ENCODE measurements at places on chromosomes 6 and 20.

GRCh38 chr20:47956268-47956995 lies 171.2 kb upstream of the SULF2 start:
- no peak for DNase-seq

DNA sequence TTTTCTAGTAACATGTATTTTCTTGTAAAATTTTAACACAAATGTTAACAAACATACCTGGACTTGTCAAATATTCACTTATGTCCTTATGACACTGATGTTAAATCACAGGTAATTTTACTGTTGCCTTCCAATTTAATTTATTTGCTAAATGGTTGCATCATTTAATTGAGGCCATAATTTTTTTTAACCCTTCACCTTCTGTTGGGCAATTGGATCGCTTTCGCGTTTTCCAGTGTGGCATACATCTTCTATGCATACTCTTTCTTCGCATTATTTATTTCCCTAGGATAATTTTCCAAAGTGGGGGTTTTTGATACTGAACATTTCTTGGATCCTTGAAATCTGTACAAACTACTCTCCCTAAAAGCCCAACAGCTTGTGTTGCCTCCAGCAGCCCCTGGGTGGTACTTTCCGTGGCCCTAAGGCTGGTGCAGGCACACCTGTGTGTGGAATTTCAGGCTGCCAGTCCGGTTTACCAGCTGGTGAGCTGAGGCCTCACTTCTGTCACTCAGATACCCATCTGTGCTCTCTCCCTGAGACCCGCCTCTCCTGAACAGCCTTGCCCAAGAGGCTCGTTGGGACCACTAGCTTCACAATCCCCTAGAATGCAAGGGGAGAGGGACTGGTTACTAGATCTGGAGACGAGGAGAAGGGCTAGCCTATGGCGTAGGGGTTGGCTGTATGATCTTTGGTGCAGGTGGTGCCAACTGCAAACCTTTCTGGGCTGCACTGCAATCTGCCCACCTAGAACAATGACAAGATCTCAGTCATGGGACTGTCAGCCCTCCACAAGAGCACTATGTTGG lies 11.2 kb upstream of the C20orf144 start:
- no peak for DNase-seq

- no peak for DNase-seq
These were observed 25.7 kb downstream of the NTSR1 start for GRCh38 chr20:62734326-62734725.

GRCh38 chr6:163954088-163954775 lies 539.7 kb downstream of the QKI start:
- no peak for DNase-seq

DNA sequence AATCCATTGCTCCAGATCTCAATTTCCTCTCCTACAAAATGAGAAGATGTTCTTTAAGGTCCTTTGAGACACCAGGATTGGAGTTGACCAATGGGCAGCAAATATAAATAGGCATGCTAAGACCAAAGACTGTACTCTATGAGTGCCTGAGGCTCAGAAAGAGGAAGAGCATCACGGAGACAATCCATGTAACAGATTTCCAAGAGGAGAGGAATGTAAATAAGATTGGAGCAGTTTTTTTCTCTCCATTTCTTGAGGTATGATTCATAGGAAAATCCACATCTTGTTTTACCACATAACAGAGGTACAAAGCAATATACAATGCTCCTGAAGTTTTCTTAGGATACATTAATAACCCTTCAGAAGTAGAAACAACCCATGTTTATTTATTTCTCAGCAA lies 109.8 kb downstream of the UBE3D start:
- DNase-seq, result no peak

DNA sequence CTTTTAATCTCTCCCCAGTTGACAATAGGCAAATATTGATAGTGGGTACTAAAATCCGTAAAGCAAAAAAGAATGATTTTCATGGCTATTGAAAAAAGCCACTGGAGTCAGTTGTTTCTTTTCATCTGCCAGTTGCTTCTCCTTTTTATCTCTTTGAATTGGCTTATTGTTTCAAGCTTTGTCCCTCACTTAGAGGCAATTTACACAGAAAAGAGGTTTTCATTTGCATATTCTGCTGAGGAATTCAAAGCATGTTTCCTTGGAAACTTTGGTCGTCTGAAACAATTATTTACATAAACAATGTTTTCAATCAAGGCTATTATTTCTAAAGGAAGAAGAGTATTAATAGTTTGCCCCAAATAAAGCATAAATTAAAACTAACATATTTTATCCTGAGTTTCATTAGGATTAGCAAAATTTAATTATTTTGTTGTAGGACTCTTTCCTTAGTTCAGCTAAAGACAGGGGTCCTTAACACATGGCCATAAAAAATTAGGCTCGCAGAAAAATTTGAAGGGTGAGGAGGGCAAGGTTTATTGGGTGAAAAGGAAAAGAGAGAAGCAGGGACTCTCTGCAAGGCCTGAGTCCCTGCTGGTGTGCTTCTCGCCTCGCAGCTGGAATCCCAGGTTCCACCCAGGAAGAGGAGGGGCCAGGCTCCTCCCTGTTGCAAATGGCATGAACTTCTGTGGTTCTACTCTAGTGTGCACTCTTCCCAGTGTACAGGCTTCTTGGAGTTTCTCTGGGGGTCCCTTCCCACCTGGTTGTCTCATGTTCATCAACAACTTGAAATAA lies 138.8 kb upstream of the LAMA2 start:
- DNase-seq, result no peak

DNA sequence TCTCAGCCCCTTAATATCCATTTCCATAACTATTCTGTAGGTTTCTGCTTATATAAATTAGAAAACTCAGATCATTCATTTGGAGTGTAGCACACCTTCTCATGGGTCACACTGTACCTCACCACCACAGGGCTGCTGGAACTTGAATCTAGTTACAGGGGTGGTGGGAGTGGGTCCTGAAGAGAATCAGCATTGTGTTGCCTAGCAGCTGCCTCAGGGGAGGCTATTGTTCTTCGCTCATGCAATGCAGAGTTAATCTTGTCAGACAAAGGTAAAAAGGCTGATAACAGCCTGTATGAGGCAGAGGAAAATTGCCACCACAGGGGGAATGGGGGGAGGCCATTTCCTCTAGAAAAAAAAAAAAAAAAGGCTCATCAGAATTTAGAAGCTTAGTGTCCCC lies 496.0 kb upstream of the ADGRB3 start:
- DNase-seq, result no peak

DNA sequence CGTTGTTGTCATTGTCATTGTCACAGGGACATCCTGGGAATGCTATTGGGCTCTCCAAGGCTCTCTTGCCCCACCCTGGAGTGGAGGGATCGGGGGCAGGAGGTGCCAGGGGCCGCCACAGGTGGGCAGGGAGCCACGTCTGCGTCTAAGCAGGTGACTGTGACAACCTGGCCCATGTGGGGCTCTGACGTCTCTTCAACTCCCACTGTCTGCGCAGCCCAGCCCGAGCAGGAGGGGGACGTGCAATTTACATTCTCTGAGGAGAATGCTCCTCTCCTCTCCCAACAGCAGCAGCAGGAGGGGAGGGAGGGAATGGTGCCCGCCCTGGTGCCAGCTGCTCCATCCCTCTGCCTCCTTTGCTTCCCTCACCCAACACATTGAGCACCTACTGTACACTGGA lies 50.1 kb downstream of the GRM4 start:
- DNase-seq, result no peak

- no peak for DNase-seq
These were observed 202.8 kb downstream of the DLL1 start for GRCh38 chr6:170087941-170088581.

DNA sequence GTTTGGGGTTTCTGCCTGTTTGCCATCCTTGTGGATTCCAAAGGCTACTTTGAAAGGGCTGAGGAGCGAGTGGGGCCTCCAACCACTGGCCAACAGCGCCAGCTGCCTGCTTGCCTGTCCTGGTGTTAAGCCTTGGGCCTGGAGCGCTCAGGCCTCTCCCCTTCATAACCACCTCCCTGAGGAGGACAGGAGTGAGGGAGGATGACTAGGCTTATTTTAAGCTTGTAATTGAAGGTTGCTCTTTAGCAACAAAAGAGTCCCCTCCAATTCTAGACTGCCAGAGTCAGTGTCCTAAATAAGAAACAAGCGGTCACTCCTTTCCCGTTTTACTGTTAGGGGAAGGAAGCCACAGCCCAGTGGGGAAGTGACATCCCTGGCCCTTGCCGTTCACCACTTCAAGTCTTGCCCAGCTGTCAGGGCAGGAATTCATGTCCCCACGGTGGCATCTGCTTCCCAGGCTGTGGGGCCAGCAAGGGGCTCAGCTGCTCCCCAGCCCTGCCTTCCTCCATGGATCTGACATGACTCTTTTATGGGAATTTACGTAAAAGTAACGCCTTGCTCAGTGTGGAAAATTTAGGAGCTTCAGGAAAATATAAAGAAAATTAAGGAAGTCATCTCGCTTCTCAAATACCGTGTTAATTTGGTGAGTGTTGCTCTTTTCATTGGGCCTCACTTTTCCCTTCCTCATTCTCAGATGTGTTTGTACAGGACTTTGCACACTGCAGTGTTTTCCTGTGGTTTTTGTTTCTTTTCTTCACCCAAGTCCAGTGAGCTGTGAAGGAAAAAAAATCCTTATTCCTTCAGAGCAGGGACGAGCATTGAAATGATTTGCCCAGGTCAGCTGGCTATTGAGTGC lies 57.8 kb downstream of the SSR1 start:
- no peak for DNase-seq

GRCh38 chr20:13654463-13655023 lies 15.8 kb upstream of the TASP1 start:
- no peak for DNase-seq

- DNase-seq, result no peak
These were observed 49.4 kb upstream of the CD83 start for GRCh38 chr6:14068133-14068532.

DNA sequence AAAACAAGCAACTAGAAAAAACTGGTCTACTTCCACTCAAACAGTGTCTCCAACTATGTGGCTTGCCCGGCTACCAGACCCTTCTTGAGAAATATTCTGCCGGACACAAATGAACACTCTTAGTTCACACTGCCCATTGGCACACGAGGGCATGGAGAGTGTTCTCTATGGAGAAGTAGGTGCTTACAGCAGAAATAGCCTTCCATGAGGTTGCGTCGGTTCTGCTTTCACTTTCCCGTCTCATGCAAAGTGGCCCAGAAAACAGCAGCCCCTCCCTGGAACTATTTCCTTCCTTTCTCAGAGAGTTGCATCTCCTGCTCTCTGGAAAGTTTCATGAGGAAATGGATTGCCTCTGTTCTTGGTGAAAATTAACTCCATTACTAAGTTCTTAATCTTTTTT lies 9.5 kb upstream of the HLA-DOA start:
- DNase-seq, result no peak

DNA sequence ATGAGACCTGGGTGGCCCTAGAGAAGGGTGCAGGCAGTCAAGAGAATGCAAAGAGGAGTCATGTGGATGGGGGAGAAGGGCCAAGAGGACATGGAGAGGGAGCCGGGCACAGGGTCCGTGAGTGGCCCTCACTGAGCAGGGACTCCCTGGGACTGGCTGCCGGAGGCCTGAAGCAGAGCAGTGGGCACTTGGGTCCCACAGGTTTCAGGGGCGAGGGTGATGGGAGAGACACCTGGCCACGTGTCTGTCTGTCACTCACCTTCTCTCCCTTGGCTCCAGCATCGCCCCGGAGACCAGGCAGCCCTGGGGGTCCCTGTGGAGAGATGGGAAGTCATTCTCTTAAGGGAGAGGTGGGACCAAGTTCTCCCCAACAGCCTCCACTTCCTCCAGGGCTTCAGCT lies 25.5 kb downstream of the COL11A2 start:
- DNase-seq, result no peak

- DNase-seq, result no peak
These were observed 55.8 kb downstream of the CEP43 start for GRCh38 chr6:167054987-167055386.

DNA sequence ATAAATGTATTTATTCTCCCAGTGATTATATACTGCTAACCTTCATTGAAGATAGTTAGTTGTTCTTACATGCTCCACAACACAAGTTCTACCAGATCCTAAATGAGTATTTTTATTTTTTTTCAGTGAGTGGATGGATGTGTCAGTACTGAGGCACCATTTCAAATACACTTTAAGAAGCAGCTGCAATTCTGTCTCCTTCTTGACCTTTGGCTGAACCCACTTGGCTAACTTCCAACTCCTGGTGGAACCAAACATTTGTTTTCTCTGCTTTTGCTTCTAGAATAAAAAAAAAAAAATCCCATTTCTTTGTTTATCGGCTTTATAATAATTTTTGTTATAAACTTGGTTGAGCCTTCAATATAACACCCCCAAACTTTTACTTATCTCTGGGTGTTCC lies 458.3 kb upstream of the MAP3K7 start:
- DNase-seq, result peak; percentile 33

GRCh38 chr6:81894306-81894705 lies 141.8 kb upstream of the TENT5A start:
- DNase-seq, result no peak

GRCh38 chr20:43691928-43692524 lies 25.1 kb downstream of the MYBL2 start:
- no peak for DNase-seq

GRCh38 chr6:136501514-136501913 lies 48.7 kb downstream of the MAP7 start:
- no peak for DNase-seq

DNA sequence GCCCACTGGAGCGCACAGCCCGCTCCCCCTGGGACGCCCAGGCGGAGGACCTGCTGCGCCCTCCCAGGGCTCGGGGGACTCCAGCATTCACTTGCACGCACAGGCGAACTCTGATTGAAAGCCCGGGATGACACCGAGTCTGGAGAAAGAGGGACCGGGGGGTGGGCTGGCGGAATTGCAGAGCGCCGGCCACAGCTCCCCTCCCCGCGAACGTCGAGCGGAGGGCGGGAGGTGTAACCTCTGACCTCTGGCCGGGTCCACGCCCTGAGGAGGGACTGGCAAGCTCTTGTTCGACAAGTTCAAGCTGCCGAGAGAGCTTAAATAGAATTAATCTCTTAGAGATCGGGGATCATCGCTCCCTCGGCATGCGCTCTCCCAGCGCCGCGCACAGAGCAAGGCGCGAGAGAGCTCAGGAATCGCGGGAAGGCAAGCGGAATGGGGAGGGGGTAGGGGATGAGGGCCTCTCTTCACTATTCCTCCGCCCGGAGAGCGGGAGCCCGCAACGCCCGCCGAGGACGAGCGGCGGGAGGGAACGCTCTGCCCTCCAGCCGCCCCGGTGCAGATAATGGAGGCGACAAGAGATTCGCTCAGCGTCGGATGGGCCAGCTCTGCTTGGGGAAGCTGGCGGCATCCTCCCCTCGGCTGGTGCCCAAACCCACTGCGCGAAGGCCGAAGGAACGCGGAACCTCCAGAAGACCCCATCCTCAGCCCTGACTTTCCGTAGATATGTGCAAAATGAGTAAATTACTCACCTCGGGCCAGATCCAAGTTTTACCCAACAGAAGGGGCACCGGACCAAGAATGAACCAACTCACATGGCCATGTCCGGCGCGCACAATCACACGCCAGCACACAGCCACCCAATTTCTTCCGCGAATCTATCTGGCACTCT lies 761 bp upstream of the NR2E1 start:
- DNase-seq, result no peak

GRCh38 chr6:142605922-142606485 lies 304.2 kb downstream of the ADGRG6 start:
- no peak for DNase-seq
